Activated T-cell treated with anti-CD3 and anti-CD28 coated beads for 48 hours (primary cell): ENCODE measurements at places on chromosomes 11 and 22.

DNA sequence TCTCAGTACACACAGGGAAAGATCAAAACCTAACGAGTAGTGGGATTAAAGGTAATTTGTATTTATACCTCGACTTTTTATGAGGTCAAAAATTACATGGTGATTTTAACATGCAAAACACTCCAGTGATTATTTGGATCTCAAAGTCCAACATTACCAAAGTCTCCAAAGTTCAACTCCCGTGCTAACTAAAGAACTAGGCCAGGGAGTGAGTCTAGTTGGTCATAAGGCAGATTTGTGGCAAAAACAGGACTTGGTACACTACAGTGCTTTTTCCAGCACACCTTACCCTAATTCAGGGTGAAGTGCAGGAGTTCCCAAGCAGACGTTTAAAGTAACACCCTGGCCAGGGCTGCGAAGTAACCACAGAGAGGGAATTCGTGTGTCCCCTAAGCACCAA is 1.1 kb downstream of the PUS3 start:
- no peak for DNase-seq

DNA sequence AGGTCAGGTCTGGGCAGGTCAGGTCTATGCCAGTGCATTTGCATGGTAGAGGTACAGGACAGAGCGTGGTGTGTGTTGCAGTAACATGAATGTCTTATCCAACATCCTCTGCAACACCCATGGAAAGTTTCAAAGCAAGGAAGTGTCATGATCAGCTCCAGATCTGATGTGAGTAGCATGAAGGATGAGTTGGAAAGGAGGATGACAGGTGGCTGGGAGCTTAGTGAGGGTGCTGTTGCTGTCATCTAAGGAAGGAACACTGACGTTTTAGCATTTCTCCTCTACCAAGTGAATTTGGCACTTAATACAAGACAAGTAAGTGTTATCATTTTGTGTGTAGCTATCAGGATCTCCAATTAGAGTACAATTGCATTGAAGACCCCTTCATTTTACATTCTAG is 65.1 kb downstream of the GRK3 start:
- no peak for DNase-seq

DNA sequence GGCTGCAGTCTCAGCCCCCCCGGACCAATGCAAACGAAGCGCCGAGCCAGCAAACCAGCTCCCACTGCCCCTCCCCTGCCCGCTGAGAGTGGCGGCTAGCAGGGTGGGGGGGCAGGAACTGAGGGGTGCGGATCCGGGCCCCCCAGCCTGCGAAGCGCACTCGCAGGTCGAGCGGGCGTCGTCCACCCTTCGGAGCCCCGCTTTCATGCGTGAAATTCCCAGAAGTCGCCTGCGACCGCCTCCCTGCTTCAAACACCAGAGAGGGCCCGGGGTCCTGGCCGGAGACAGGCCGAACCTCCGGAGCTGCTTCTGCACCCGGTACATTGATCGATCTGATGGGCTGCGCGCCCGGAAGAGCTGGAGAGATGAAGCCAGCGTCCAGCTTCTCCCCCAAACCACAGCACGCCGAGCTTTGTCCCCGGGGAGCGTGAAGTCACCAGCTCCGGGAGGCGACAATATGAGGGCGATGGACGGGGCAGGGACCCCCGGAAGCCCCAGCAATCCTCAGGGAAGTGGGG is 646 bp upstream of the PATZ1 start:
- peak; percentile 44 for DNase-seq

GRCh38 chr22:25753252-25753651 is 11.3 kb downstream of the MYO18B start:
- no peak for DNase-seq

GRCh38 chr22:32650553-32651345 is 150.8 kb upstream of the TIMP3 start:
- DNase-seq, result no peak

- DNase-seq, result no peak
These were observed 87.5 kb upstream of the PARVA start for GRCh38 chr11:12289667-12290476.

DNA sequence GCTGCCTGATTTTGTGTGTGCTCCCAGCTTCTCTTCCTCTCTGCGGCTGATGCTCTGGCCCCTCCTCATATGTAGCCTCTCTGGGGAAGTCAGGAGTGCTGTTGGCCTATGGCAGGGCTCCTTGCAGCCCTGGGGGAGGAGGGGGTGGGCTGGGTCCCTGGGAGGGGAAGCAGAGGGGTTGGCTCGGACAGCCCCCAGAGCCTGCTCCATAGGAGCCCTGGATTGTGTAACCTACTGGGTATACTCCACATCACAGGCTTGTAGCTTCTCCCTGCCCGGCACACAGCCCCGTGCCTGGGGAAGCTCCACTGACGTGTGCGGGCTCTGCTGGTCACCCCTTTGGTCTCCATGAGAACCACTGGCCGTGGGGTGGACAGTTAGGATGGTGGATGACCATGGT is 113.8 kb downstream of the ST3GAL4 start:
- no peak for DNase-seq

DNA sequence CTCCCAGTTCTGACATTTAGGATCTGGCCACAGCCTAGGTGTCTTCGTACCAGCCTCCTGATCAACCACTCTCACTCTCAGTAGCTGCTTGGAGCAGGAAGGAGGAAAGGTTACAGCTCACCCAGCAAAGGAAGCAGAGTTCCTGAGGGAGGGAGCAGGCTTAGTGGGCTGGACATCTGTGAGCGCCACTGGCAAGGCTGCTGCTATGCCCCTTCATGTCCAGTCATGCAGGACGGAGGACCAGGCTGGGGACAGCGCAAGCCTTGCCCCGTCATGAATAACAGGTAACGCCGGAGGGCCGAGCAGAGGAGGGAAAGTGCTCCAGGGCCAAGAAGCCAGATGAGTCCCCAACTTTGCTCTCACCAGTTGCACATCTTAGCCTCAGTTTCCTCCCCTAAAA is 25.8 kb downstream of the TPST2 start:
- no peak for DNase-seq

- no peak for DNase-seq
These were observed 31.9 kb downstream of the FLI1 start for GRCh38 chr11:128725630-128726319.

DNA sequence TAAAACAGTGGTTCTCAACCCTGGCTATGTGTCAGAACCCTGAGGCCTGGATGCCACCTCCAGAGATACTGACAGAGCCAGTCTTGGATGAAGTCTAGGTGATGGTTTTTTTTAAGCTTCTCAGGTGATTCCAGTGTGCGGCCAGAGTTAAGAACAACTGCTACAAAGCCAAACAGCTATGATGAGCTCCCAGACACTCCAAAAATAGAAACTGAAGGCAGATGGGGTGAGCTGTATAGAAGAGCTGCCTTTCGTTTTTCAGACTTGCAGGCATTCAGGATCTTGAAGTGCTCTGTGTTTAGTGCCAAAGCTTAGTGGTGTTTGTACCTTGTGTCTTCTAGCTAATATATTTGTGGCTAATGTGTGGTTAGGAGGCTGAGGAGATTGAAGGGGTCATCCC is 14.2 kb downstream of the SCUBE2 start:
- no peak for DNase-seq

- DNase-seq, result no peak
These were observed 563 bp downstream of the MDK start for GRCh38 chr11:46381819-46382645.

DNA sequence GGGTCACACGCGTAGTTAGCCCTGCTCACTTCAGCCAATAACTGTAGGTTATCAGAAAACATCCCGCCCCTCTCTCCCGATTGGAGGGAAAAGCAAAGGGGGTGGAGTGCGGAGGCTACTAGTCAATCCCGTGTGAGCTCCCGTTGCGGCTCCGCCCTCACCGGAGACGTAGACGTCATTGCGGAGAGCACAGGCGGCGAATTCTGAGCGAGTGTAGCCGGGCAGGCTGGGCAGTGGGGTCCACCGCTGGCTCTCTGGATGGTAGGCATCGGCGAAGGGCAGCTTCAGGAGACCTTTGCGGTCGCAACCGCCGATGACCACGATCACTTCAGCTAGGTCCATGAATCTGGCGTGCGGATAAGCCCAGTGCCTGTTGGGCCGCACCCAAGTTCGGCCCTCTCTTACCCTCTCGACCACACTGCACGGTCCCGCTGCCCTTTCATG is 4.7 kb downstream of the KLHL35 start:
- peak; percentile 71 for DNase-seq

- no peak for DNase-seq
These were observed at the start of gene SLN for GRCh38 chr11:107711861-107712755. TSS of gene SLN (minus strand) at chr11:107712056.

DNA sequence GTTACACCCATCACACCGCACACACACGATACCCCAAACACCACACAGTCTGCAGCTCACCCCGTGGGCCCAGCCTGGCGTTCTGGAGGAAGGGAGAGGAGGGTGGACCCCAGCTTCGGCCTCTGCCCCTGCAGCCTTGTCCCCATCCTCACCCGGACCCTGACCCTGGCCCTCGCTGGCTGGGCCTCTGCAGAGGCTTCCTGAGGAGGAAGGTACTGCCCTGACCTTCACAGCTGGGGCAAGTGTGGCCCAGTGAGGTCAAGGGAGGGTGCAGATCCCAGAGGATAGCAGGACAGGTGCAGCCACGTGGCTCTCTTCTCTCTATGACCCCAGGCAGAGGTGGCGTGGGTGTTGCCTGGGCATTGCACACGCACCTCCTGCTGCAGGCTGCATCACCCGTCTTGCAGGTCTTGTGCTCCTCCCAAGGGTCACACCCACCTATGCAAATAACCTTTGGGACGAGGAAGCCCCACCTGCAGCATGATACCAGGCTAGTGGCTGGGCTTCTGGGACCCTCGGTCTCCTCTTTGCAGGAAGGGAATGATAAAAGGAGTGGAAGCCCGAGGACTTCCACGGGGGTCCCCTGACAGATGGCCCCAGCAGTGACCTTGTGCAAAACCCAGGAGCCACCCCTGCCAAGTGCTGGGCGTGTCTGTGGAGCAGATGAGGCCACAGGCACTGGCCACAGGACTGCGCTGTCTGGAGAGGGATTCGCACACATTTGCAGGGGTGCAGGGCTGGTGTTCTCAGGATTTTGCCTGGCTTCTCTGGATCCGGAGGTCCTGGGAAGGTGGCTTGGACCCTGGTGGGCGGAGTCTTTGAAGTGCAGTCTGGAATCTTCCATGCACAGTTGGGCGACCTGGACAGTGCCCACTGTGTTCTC is 1241.5 kb downstream of the BRD1 start:
- no peak for DNase-seq

DNA sequence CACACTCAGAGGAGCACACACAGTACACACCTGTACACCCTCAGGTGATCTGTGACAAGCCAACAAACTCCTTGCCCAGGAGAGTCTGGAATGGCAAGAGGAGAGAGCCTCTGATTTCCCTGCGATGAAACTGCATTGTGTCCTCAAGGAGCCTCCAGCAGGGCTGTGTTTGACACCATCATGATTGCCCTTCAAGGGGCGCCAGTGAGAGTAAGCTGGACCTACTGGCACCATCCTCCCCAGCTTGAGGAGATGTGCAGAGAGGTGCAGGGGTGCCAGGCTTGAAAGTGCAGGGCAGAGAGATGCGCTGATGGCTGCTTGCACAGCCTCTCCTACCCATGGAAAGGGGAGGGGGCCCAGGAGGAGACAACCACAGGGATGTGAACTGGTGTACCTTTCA is 188.8 kb upstream of the CADM1 start:
- DNase-seq, result no peak

GRCh38 chr11:1206391-1207271 is 16.2 kb upstream of the MUC5B start:
- DNase-seq, result no peak

- DNase-seq, result no peak
These were observed at the start of gene PRR5L for GRCh38 chr11:36295926-36296325. TSS of gene PRR5L (plus strand) at chr11:36296288. CDS start at chr11:36401122, 104,834 bp downstream.

GRCh38 chr11:10592331-10592730 is 23.9 kb upstream of the LYVE1 start:
- no peak for DNase-seq

DNA sequence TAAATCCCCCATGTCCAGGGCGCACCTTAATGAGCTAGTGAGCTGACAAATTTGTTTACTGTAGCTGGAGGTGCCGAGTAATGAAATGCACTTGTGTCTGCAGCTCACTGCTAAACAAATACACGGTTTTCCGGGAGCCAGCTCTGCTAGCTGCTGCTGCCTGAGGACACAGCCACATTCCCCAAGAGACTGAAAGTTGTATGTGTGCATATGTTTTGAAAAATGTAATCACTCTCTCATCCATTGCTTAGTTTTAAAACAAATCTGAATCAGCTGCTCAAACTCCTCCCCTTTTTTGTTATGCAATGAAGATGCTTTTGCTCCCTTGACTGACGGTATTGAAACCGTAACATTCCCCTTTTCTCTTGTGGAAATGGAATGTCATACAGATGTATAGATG is 62.4 kb upstream of the NNMT start:
- no peak for DNase-seq

DNA sequence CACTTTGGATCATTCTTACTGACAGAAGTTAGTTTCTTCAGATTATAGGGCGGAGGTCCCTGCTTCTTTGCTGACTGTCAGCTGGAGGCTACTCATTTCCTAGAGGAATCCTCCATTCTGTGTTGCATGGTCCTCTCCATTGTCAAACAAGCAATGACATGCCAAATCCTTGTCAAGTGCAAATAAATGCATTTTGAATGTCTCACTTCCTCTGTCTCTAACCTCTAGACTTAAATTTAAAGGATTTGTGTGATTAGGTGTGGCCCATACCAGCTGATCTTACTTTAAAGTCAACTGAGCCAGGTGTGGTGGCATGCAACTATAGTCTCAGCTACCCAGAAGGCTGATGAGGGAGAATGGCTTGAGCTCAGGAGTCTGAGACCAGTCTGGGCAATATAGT is 458.4 kb upstream of the CCDC179 start:
- DNase-seq, result no peak

GRCh38 chr22:30310881-30311771 is 15.6 kb downstream of the TBC1D10A start:
- DNase-seq, result no peak

- DNase-seq, result no peak
These were observed 926 bp downstream of the PGR start for GRCh38 chr11:101128571-101129202.

- no peak for DNase-seq
These were observed 55.9 kb downstream of the SEZ6L start for GRCh38 chr22:26225207-26225606.
